Ascending aorta (tissue), 2 donors: ENCODE measurements at places on chromosomes 3 and 15. TPM values are rescaled to one million over a fixed set of nuclear protein-coding genes. Genes with fewer than 3 reads are reported as not detected.

GRCh38 chr3:50297896-50298725 lies 1.1 kb downstream of the HYAL3 start:
- no peak for DNase-seq

DNA sequence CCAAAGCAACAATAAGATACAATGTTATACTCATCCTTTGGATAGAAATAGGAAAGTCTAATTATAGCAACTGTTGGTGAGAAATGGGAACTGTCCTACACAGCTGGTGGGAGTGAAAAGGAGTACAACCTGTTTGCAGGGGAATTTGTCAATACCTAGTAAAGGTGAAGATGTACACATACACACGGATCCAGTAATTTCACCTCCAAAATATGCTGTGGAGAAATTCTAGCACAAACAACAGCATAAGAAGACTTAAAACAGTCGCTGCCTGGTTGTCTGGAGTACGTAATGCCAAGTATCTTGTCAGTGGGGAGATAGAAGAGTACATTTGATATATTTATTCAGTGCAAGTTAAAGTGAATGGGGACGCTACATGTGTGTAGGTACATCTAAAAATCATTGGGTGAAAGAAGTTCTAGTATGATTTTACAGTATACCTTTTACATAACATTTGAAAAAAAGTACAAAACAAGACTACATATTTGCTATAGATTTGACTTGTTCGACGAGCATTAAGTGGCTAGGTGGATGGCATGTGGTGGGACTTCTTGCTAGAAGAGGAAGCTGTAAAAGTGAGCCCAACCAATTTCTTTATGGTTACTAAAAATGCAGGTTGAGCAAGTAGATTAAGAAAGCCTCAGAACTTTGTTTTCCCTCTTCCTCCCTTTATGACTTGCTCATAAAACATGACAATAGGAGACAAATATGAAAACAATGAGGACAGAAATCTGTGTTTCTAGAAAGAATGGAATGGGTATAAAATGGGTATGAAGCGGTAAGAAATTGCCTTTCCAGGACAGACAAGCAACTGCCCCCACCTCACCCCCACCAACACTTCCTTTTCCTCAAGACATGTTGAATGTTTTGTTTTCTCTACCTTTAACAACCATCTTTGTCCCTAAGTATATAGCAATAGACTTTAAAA lies 50.2 kb upstream of the CCR4 start:
- DNase-seq, result no peak

TAGLN3 gene
- total RNA-seq, result not detected

- DNase-seq, result no peak
Observed at GRCh38 chr3:58665405-58665804, 1.2 kb downstream of the FAM3D start.

DNA sequence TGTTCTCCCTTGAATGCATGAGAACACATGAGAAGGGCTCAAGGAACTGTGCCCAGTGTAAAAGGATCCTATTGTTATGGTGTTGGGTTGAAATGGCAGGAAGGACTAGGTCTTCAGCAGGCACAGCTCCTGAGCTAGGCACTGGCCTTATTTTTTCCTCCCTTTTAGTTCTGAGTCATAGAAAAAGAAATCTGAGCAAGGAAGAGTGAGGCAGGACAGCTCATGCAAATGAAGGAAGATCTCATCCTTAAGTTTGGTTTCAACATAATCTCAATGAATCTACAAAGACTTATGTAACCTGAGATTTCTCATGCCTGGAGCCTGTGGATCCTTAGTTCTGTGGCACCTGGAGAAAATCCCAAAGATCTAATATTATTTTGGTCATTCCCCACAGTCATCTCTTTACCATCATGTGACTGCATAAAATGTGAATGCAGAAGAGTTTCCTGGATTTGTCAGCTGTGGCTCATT lies 188.6 kb upstream of the TBL1XR1 start:
- no peak for DNase-seq

- DNase-seq, result no peak
Observed at GRCh38 chr3:58404396-58404795, 29.2 kb downstream of the PDHB start.

GRCh38 chr15:66419471-66419870 lies 32.8 kb downstream of the MAP2K1 start:
- DNase-seq, result no peak

DNA sequence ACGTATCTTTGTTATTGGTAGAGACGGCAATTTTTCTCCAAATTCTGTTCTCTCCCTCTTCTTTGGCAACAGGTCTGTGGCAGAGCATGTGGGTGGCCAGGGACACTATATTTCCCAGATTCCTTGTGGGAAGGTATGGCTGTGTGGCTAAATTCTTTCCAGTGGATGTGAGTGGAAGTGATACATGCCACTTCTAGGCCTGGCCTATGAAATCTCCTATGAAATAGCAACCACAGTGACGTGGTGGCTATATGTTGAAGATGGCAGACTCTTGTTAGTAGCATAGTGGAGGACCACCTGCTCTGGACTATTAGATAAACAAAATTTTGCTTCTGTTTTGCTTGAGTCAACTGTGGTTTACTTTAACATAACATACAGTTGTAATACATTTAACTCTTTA lies 243.3 kb downstream of the IL20RB start:
- no peak for DNase-seq

- DNase-seq, result no peak
Observed at GRCh38 chr3:116930786-116931185, 221.2 kb downstream of the TUSC7 start.

DNA sequence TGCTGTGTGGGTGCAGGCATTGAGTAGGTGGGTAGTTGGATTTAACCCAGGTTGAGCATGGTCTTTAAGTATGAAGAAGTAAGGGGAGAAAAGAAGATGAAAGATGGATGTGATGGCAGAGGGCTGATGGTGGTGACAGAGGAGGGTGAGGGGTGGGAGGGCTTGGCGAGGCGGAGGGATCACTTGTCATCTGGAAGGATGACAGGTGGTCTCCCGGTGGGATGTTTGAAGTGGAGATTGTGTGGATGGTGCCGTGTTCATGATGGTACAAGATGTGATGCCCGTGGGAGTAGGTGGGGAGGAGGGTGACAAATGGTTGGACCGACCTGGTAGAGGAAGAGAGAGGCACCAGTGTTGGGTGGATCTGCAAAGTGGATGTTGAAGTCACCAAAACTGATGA lies 208.8 kb downstream of the RPLP1 start:
- DNase-seq, result no peak

- DNase-seq, result no peak
Observed at GRCh38 chr3:181966393-181966792, 254.7 kb downstream of the SOX2 start.

DNA sequence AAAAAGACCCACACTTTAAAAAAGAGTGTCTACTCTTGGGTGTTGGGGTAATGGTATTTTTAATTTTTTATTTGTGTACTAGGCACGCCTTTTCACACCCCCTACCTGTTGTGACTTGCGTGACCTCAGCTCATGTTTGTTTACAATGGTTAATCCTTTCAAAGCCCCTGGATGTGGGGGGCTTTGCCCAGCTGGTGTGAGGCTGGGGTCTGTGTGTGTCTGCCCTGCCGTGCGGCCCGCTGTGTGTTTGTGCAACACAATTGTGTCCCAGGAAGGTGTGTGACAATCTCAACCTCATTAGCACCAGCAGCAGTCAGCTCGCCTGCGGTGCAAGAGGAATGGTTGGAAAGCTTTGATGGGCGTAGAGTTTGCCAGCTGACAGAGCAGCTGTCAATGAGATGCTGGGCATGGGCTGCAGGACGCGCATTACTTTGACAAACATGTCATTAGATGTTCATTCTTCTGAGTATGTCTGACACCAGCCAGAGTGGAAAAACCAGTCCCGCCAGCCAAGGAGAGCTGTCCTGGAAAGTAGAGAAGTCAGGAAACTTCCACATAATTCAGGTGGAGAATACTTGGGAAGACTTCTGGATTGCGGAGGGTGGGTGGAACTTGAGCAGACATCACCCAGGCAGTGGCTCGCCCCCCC lies 9.6 kb downstream of the LRRK1 start:
- DNase-seq, result no peak

- DNase-seq, result no peak
Observed at GRCh38 chr3:122247087-122247824, 63.8 kb downstream of the CASR start.

- no peak for DNase-seq
Observed at GRCh38 chr3:149670742-149671492, 13.1 kb upstream of the WWTR1 start.

LTF gene
- 1.4 TPM for total RNA-seq

CACNA2D3 gene
- total RNA-seq, result not detected

SPSB4 gene
- total RNA-seq, result not detected

REC114 gene
- not detected for total RNA-seq
